ENCODE measurements at places on chromosomes 2 and 18.

DNA sequence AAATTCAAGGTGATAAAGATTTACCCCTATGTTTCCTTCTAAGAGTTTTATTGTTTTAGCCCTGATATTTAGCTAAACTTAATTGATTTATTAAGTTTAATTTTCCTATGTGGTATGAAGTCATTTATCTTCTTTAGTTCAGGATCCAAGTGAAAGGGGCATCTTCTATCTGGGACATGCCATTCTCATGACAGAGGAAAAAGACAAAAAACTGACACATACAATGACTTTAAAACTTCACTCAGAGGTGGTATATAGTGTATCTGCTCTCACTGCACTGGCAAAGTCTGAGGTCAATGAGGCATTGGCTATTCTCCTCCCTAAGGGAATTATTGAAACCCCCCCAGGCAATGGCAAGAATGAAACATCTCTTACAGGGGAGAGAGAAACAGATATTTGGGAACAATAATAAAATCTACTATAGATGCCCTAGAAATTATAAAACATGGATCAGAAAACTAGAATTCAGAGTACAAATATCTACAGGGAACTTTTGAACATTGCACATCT lies 237.4 kb downstream of the MYCN start:
- DNase-seq = no peak

DNA sequence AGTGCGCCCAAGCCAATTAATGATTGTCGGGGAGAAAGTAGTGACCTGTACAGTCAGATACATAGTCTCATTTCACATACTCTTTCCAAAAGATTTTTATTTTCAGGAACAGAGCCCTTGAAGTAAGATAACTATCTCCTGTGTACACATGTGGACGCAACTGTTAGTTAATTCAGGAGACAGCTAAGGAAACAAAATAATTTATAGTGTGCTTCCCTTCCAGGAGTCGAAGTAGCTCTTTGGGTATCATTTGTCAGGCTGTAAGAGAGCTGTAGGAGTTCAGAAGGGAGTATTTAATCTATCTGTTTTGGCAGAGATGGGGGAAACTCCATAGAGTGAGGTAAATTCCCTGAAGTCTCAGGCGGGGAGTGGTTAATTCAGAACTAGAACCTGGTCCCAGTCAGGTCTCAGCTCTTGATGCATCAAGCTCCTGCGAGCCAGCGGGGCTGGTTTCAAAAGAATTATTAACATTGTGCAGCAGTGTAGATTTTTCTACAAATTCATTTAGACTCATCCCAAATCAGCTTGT lies 63.0 kb downstream of the MAPK4 start:
- no peak for DNase-seq

- DNase-seq = no peak
Measured at GRCh38 chr2:157252529-157252928, 5.0 kb upstream of the GALNT5 start.

- DNase-seq = no peak
Measured at GRCh38 chr2:190271783-190272456, 47.7 kb downstream of the HIBCH start.

DNA sequence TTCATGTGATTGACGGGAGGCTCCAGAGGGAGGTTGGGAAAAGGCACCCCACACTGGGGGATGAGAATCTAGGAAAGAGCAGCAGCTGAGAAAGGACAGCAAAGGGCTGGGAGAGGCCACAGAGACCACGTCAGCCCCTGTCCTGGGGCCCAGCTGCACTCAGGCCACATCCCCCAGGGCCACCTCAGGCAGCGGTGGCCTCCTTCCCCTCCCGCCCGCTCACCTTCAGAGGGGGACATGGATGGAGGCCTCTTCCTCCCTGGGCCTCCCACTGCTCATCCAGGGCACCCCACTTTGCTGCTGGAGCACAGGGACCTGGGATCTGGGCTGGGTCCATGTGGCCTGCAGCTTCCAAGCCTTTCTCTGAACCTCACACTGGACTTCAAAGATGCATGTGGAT lies 199.8 kb upstream of the HDAC4 start:
- DNase-seq = no peak

DNA sequence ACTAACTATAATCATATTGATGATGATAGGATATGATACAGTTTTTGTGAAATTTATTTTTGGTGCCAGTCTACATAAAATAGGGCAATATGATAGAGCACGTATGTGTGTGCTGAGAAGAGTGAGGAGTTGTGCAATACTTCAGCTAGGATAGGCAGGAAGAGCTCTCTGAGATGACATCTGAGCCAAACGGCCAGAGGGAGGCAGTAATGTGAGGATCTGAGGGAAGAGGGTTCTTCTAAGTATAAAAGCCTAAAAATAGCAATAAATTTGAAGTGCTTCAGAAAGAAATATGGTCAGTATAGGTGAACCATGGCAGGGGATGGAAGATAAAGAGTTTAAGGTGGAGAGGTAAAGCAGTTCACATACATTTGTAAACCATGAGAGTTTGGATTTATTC lies 102.5 kb downstream of the OLA1 start:
- DNase-seq = no peak

- DNase-seq = no peak
Measured at GRCh38 chr18:5851998-5852397, 43.3 kb downstream of the TMEM200C start.

- no peak for DNase-seq
Measured at GRCh38 chr2:216103213-216103612, 5.9 kb upstream of the XRCC5 start.

DNA sequence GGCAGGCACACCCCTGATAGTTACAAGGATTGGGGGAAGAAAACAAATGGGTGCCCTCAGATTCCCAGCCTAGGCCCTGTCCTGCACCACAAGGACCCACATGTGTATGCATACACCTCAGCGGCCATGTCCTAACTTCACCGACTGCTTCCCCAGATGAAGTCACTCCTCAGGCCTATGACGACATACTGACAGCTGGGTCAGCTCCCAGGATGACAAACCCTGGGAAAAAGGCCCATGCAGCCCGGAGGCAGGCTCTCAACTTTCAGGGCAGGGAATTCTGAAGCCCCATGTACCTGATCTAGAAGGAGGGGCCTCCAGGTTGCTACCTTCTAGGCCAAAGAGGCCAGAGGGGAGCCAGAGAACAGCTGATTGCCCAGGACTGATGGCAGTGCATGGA lies 11.0 kb upstream of the PLEKHM3 start:
- DNase-seq = no peak

Measured in COLO829 (cell line).